SJSA1 (cell line): ENCODE measurements at places on chromosomes 2 and 18.

DNA sequence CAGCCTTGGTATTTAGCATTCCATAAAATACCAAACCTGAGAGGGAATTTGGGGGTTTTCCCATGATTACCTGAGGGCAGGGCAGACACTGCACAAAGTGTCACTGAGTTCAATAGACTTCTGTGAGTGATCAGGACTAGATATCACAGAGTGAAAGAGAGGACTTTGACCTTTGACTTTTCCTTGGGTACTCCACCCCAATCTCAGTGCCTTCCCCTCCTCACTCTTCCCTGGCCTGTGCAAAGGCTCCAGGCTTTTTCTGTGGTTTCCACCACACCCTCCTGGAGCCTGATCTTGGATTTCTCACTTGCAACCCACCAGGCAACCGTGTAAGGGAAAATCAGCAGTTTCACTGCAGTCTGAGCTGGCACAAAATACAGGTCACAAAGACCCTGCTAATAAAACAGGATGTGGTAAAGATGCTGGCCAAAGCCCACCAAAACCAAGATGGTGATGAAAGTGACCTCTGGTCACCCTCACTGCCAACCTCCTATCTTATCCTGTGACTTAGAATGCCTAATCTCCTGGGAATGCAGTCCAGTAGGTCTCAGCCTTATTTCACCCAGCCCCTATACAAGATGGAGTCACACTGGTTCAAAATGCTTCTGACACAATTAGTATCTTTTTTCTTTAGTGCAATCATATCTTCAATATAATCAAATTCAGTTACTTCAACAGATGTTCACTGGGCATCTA is 64.0 kb downstream of the BOD1L2 start:
- H3K36me3 ChIP-seq, result no peaks in the 10 kb centered on the region
- no peak overlapping the region for H3K27ac ChIP-seq
- H3K27me3 ChIP-seq, result peaks cover 3% of the 10 kb centered on the region; the same call in 1 of the 2 replicates
- DNase-seq, result no peak

- no peaks in the 10 kb centered on the region; the same call in 1 of the 2 replicates for H3K4me1 ChIP-seq
- no peaks in the 10 kb centered on the region for H3K27me3 ChIP-seq
- H3K27ac ChIP-seq, result no peak overlapping the region
- no peaks in the 10 kb centered on the region for H3K36me3 ChIP-seq
Measured at GRCh38 chr2:101949304-101949703, 42.5 kb upstream of the IL1R2 start.

- H3K4me3 ChIP-seq, result no peak overlapping the region
- no peak overlapping the region for H3K27ac ChIP-seq
- H3K4me1 ChIP-seq, result peaks cover 30% of the 10 kb centered on the region
- peaks cover 77% of the 10 kb centered on the region for H3K36me3 ChIP-seq
- no peaks in the 10 kb centered on the region for H3K27me3 ChIP-seq
- no peak for DNase-seq
Measured at GRCh38 chr2:65079017-65079416, 22.8 kb downstream of the CEP68 start.

DNA sequence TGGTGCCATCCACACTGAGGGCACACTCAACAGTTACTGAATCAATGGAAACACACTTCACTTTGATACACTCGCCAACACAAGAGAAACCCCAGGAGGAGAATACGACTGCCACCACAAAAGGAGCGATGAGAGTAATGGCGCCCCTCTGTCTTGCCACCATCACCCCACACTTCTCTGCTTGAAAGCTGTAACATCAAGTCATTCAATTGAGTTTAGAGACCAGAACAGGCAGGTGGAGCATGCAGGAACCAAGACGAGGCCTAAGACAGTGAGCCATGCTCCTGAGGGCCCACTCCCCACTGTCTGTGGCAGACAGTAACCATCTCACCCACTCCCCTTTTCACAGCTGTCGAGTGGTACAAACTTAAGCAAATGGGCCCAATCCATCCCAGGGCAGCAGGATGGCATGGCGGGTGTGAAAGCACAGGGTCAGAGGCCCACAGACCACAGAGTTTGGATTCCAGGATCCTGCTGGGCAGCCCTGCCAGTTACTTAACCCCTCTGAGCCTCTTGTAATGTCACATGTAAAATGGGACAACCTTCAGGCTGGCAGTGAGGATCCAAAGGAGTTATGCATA is 101.9 kb downstream of the TNS1 start:
- H3K4me3 ChIP-seq, result no peak overlapping the region
- H3K4me1 ChIP-seq, result peaks cover 26% of the 10 kb centered on the region
- H3K27me3 ChIP-seq, result no peaks in the 10 kb centered on the region

DNA sequence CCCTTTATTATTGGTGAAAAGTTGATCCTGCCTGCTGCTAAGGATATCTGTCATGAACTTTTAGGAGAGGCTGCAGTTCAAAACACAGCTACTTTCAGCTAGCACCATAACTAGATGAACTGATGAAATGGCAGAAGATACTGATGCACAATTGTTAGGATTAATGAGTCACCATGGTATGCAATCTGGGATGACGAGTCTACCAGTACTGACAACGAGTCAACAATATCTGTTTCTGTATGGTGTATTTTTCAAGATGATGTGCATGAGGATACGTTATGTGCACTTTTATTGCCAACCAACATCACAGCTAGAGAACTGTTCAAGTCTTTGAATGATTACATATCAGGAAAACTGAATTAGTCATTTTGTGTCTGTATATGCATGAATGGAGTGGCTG is 68.7 kb downstream of the NETO1 start:
- H3K27me3 ChIP-seq, result no peaks in the 10 kb centered on the region
- H3K4me1 ChIP-seq, result no peaks in the 10 kb centered on the region
- no peak overlapping the region for H3K4me3 ChIP-seq
- DNase-seq, result no peak

- H3K36me3 ChIP-seq, result no peaks in the 10 kb centered on the region
- no peak for DNase-seq
- H3K27ac ChIP-seq, result no peak overlapping the region
Measured at GRCh38 chr18:62659698-62660097, 55.6 kb upstream of the PHLPP1 start.

- no peaks in the 10 kb centered on the region; the same call in 1 of the 2 replicates for H3K27me3 ChIP-seq
- H3K27ac ChIP-seq, result no peak overlapping the region
- no peaks in the 10 kb centered on the region for H3K4me1 ChIP-seq
- no peak for DNase-seq
- no peaks in the 10 kb centered on the region for H3K36me3 ChIP-seq
- no peak overlapping the region for H3K4me3 ChIP-seq
Measured at GRCh38 chr18:76838182-76838581, 15.8 kb downstream of the ZNF236 start.

DNA sequence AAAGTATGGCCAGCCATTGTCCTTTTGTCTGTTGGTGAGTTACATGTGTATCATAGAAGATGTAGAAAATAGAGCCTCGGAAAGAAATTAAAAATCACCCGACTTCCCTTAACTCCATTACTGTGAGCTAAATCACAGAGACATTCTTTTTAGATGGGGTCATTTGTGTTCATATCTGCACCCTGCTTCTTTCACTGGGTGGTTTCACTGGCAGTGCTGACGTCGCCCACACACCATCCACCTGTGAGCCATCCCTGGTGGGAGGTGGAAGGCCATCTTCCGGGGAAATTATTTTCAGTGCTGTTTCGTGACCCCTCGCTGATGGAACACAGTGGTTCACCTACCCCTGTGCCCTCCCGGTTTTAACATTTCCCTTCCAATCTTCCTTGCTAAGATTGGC is 21.2 kb downstream of the SH3BP4 start:
- peak overlapping the region; percentile 72 for H3K27ac ChIP-seq
- no peaks in the 10 kb centered on the region for H3K27me3 ChIP-seq
- H3K36me3 ChIP-seq, result peaks cover 59% of the 10 kb centered on the region
- no peak for DNase-seq
- H3K4me1 ChIP-seq, result peaks cover 80% of the 10 kb centered on the region

DNA sequence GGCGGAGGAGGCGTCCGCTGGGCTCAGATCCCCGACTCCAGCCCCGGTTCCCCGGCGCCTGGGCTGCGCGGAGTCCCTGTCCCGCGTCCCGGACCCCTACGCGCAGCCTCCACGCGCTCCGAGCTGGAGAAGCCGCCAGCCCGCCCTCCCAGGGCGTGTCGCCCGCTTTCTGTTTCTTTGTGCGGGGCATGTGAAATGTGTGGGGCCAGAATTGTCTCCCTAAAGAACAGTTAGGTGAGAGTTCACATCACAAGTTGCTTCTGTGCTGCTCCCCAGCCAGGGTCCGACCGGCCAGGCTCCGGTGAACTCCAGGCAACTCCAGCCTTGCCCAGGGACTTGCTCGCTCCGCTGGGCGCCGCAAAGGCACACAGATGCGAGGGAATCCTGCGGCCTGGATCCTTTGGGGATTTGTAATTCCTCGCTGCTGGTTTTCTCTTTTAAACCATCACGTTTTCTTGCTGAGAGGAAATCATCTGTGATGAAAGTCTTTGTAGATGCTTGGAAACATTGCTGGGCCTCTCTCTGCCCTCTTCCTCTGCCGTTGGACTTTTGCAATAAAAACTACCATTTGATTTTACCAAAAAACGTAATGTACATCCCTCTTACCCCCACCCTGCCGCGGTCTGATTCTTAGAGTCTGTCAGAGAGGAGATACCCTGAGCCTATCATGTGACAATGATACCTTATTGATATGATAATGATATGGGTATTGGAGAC is 631 bp downstream of the GYPC start:
- H3K27ac ChIP-seq, result no peak overlapping the region
- H3K27me3 ChIP-seq, result peaks cover 41% of the 10 kb centered on the region
- H3K36me3 ChIP-seq, result no peaks in the 10 kb centered on the region
- DNase-seq, result no peak
- H3K4me1 ChIP-seq, result no peaks in the 10 kb centered on the region

GRCh38 chr2:85377083-85377482 is 22.5 kb downstream of the ELMOD3 start:
- no peaks in the 10 kb centered on the region for H3K27me3 ChIP-seq
- no peak overlapping the region for H3K4me3 ChIP-seq
- peaks cover 43% of the 10 kb centered on the region for H3K36me3 ChIP-seq
- H3K4me1 ChIP-seq, result peaks cover 39% of the 10 kb centered on the region
- no peak for DNase-seq
